ENCODE measurements at places on chromosomes 13 and 19.

- peak; percentile 35 for DNase-seq
Observed at GRCh38 chr19:53057904-53058580, 13.5 kb downstream of the ERVV-2 start.

DNA sequence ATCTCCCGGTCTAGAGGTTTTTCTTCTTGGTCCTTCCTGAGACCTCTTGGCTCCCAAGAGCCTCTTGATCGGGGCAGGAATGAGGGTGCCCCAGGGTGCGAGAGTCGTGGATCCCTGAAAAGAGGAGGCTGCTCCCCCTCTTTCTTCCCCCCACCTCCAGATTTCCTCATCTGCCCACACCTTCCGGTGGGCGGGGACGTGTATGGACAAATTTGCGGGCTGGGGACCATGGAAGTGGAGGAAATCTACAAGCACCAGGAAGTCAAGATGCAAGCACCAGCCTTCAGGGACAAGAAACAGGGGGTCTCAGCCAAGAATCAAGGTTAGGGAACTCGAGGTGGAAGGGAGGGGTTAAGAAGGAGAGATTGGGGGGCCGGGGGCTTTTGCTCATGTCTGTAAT, at the start of gene MCEMP1:
TSS of gene MCEMP1 (plus strand) at position 237 of the 400 bp plus-strand sequence. CDS start at position 268, 31 bp downstream.
- DNase-seq, result no peak

GRCh38 chr13:110245416-110245899, 61.5 kb downstream of the COL4A1 start:
- DNase-seq, result no peak

DNA sequence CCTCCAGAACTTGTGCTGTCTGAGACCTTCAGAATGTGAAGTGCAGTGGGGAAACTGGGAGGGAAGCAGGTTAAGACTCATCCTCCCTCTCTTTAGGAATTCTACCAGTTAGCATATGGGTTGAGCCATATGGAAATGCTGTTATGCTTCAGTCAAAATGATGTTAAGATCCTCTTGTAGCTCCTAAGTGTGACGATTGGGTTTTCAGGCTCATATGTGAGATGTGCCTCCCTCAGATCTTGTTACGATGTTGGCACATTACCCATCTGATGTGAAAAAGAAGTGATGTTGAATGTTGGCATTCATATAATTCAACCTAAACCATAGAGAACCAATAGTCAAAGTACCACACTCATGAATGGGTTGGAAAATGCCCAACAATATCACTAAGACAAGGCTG, 67.8 kb upstream of the IPO5 start:
- DNase-seq, result no peak

GRCh38 chr19:49398931-49399330, 10.9 kb downstream of the KASH5 start:
- DNase-seq, result no peak

- DNase-seq, result no peak
Observed at GRCh38 chr13:33445476-33445875, 159.9 kb upstream of the STARD13 start.

- no peak for DNase-seq
Observed at GRCh38 chr13:71039440-71039839, 827.6 kb downstream of the DACH1 start.

DNA sequence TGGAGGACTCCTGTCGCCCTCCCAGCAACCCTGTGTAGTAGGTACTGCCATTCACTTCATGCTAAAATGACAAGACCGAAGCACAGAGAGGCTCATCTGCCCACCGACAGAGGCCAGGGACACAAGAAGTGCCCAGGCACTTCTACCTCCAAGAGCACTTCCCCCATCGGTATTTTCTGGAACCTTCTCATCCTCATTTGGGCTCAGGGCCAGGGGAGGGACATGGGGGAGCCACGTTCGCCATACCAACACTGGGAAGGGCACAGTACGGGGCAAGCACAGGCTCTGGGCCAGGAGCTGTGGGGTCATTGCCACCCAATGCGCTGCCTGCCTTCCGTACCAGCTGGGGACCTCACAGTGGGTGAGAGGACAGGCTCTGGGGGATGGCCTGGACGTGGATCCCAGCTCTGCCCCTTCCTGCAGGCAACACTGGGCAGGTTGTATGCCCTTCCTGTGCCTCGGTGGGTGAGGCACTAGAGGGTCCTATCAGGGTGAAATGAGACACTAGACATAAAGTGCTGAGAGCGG, 21.3 kb upstream of the CCNP start:
- DNase-seq, result no peak

DNA sequence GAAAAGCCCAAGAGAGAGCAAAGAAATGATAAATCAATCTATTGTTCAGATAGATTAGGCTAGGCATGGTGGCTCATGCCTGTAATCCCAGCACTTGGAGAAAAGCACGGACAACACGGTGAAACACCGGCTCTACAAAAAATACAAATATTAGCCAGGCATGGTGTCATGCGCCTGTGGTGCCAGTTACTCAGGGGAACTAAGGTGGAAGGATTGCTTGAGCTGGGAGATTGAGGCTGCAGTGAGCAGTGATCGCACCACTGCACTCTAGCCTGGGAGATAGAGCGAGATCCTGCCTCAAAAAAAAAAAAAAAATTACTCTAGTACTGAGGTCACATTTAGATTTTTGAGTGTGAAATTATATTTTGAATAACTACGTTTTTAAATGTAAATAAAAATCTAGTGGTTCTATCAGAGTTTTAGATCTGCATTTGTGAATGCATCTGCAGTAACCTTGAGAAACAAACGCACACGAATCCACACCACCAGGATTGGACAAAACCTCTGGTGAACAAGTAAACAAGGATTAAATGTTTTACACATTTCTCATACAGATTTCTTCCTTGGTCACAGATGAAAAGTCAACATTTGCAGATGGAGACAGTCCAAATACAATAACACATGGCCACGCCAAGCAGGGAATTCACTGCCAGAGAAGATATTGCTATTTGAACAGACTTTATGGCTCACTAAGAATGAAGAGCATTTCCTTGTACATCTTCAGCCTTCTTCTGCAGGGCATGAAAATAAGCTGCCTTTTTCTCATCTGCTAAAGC, 917.6 kb downstream of the PCDH9 start:
- DNase-seq, result no peak

GRCh38 chr13:61728471-61728870, 312.8 kb upstream of the PCDH20 start:
- DNase-seq, result peak; percentile 32

DNA sequence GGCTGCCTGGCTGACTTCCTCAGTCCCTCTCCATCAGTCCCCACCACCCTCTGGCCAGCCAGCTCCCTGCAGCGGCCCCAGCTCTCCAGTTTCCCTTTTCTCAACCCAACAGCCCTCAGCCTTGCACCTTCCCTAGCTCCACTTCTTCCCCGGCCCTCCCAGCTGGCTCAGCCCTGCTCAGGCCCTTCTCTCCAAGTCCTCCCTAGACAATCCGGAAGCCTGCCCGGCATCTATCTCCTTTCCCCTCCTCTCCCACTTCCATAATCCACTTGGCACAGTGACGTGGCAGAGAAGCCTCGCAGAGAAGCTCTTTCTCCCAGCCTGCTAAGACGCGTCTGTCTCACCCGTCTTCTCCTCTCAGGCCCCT, 1.1 kb downstream of the UBXN6 start:
- DNase-seq, result peak; percentile 47

DNA sequence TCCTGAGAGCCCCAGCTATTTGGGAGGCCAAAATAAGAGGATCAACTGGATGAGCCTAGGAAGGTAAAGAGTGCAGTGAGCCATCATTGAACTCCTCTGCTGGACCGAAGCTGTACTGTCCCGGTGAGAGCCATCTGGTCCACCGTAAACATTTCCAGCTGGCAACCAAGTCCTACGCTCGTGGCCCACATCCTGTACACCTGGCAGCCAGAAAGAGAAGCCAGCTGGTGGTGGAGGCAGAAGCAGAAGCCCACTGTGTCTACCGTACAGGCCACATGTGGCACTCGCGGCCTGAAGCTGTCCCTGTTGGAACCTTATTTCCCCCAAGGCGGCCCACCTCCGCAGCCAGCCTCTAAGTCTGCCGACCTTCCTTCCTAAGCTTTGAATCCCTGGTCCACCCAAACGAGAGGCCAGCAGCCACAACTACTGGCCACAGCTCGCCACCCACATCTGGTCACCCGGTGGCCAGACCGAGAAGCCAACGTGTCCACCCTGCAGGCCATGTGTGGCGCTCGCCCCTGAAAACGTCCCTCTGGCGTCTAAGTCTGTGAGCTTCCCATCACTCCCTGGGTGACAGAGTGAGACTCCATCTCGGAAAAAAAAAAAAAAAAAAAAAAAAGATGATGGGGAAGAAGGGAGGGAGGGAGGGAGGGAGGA, 14.2 kb upstream of the ZNF91 start:
- no peak for DNase-seq

GRCh38 chr13:25059958-25060357, 36.0 kb upstream of the PABPC3 start:
- no peak for DNase-seq

- DNase-seq, result no peak
Observed at GRCh38 chr19:10206226-10206885, 11.6 kb upstream of the DNMT1 start.

- DNase-seq, result no peak
Observed at GRCh38 chr13:26133851-26134250, 82.0 kb upstream of the SHISA2 start.

DNA sequence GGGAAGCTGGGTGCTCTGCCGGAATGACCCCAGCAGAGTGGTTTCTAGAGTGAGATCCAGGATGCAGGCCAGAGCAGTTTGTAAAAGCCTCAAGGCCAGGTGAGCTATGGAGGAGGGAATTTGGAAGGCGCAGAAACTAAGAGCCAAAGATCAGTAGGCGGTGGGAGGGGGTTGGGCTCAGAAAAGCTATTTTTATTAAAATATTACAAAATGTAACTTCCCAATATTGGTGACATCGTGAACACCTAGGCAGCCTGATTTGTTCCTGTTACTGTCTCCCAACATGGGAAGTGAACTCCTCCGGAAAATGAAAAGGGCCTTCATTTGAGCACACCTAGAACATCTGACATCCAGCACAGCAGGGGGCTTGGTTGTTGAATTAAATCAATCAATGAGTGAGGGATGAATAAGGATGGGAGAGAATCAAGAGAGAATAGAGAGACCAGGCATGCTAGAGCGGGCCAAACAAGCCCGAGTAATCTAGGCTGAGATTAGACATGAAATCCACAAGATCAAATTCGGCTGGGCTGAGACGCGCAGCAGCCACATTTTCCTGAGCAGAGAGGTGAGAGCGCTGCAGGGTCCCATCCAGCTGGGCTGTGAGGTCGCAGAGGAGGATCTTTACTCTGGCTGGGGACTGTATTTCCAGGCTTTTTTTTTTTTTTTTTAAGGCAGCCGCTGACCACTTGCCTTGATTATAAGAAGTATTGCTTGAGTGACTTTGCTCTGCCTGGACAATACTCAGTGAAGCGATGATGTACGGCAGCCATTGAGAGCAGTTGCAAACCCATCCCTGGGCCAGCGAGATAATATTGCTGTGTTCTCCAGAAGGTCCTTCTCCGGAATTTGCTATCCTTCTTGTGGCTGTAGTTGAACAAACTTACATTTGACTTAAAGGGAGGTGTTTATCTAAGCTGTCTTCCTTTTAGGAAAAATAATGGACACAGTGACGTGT, 178.0 kb upstream of the KL start:
- no peak for DNase-seq

- DNase-seq, result peak; percentile 12
Observed at GRCh38 chr19:55005684-55006488, 32.2 kb downstream of the GP6 start.

DNA sequence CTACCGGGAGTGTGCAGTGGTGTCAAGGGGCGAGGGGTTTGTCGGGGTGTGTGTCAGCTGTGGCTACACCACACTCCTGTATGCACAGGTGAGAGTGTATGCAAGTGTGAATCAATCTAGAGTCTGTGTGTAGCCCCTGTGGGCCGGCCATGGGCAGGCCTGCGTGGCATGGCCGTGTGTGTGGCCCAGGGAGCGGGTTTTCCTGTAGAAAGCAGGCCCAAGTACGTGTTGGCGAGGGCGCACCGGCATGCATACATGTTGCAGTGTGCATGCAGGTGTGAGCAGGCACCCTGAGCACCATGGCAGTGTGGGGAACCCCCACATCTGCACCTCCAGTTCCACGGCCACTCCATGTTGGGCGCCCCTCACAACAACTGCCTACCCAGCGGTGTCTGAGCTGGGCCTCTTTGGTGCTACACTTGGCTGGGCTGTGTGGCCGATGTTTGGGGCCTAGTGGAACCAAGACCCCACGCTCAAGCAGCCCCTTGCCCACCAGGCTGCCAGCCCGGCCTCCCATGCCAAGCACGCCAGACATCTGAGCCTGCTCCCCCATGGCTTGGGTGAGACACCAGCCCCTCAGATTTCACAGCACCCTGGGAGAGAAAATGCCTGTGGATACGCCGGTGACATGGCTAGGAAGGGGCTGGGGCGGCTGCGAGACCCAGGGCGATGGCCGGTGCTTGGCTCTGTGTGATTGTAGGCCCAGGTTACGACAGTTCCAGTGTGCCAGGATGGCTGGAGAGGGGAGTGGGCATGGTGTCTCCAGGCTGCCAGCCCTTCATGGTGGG, 2.1 kb downstream of the NFIX start:
- no peak for DNase-seq

DNA sequence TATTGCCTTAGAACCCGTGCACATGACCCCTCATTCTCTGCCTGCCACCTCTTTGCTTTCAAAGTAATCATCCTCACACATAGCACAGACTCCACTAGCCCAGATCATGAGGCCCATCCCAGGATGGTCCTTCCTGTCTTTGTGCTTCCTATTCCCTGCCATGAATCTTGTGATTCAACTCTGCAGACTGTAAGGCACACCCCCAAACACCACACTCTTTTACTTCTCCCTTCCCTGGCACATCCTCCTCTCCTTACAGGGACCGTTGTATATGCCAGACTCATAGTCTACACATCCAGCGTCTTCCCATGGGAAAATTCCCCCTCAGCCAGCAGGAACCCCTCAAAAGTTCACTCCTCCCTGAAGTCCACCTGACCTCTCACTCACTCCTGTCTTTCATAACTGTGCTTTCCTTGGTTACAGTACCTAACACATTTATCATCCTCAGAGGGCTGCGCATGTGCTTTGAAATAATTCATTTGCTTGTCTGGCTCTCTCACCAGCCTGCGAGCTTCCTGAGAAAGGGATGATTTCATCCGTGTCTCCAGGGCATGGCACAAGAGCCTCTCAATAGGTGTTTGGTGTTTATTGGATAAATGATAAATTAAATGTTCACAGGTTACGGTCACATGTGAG, 26.8 kb upstream of the LRCH1 start:
- DNase-seq, result no peak

- no peak for DNase-seq
Observed at GRCh38 chr13:100396776-100397175, 191.8 kb downstream of the GGACT start.

DNA sequence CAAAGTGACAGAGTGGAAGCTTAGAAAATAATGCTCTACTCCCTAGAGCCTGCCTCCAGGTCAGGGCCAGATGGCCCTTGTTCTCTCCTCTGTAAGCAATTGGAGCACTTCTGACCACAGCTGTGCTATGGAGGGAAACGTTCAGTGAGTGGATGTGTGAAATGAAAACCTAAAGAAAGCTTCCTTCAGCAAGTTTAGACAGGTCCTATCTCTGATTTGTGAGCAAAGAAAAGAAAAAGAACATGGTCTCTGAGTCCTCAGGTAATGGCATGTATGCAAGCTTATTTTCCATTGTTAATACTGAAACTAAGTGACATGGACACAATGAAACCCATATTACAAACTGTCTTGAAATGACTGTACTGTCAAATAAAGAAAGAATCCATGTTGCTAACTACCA, 1486.8 kb downstream of the EFNB2 start:
- DNase-seq, result no peak
